Breast epithelium (tissue), 4 donors: ENCODE measurements at places on chromosomes 1 and 21. TPM values are rescaled to one million over a fixed set of nuclear protein-coding genes. Genes with fewer than 3 reads are reported as not detected.

Gene PLA2G2F
- not detected for total RNA-seq

Gene OVAAL
- total RNA-seq, result not detected

Gene MEX3A
- 1.3 TPM for total RNA-seq

Gene CRYBG2
- not detected for total RNA-seq

Gene LAD1
- 13.1 TPM for total RNA-seq

Gene PDPN
- total RNA-seq, result 29.2 TPM

Gene BNIPL
- total RNA-seq, result 17.0 TPM

Gene CASZ1
- total RNA-seq, result 39.1 TPM

Gene ARHGEF19
- total RNA-seq, result 12.9 TPM

Gene LRRIQ3
- 1.8 TPM for total RNA-seq

Gene B3GALT5
- 2.9 TPM for total RNA-seq

Gene PODN
- 246 TPM for total RNA-seq

Gene OR2AK2
- not detected for total RNA-seq

Gene IL20
- total RNA-seq, result 1.5 TPM

Gene TTC39A
- total RNA-seq, result 0.96 TPM

Gene PKNOX1
- total RNA-seq, result 14.4 TPM

Gene ARHGEF16
- 0.80 TPM for total RNA-seq
